ENCODE measurements at places on chromosomes 1 and 21. TPM values are rescaled to one million over a fixed set of nuclear protein-coding genes. Genes with fewer than 3 reads are reported as not detected.

The SPATA46 gene
- 0.13 TPM for polyA plus RNA-seq

The PDE9A gene
- 7.8 TPM for polyA plus RNA-seq

The PLCH2 gene
- polyA plus RNA-seq, result 0.63 TPM

The GPR161 gene
- 10.8 TPM for polyA plus RNA-seq

The DCST1 gene
- polyA plus RNA-seq, result 0.09 TPM

The CD5L gene
- 0.06 TPM for polyA plus RNA-seq

The SCP2 gene
- polyA plus RNA-seq, result 80.1 TPM

The CYP4A11 gene
- not detected for polyA plus RNA-seq

The NT5C1A gene
- 9.0 TPM for polyA plus RNA-seq

The PTGS2 gene
- 1.3 TPM for polyA plus RNA-seq

The TMCO4 gene
- polyA plus RNA-seq, result 3.0 TPM

The VWA5B1 gene
- polyA plus RNA-seq, result 0.13 TPM

The IFI44 gene
- polyA plus RNA-seq, result 6.5 TPM

The PPM1J gene
- polyA plus RNA-seq, result 3.9 TPM

DNA sequence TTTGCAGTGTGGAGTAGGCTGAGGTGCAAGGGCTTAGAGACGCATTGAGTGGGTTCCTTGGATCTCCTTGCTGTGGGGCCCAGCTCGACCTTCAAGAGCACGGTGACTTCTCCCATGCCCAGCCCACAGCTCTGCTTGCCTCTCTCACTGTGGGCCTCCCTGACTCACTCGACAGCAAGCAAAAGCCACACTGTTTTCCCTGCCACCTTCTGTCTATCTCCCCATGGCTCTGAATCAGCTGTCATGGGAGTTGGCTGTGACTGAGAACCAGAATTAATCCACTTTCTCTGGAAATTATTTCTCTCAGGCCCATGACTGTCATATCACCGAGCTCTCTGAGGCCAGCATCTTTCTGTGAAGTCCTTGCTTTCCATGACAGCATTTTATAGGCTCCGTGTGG is 140.7 kb downstream of the NOS1AP start:
- no peak for DNase-seq

GRCh38 chr1:65079941-65080340 is 68.1 kb upstream of the AK4 start:
- DNase-seq, result no peak

DNA sequence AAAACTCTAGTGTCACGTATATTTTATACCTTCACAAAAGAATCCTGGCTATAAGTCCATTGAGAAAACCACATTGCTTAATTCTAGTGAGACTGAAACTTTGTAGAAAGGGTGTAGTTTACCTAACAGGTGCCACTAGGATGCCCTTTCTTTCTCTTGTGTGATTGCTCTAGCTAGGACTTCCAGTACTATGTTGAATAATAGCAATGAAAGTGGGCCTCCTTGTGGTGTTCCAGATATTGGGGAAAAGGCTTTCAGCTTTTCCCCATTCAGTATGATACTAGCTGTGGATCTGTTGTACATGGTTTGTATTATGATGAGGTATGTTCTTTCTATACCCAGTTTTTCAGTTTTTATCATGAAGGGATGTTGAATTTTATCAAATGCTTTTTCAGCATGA is 39.7 kb upstream of the CHODL start:
- no peak for DNase-seq

- DNase-seq, result no peak
Measured at GRCh38 chr1:175208773-175209492, 16.4 kb upstream of the KIAA0040 start.

DNA sequence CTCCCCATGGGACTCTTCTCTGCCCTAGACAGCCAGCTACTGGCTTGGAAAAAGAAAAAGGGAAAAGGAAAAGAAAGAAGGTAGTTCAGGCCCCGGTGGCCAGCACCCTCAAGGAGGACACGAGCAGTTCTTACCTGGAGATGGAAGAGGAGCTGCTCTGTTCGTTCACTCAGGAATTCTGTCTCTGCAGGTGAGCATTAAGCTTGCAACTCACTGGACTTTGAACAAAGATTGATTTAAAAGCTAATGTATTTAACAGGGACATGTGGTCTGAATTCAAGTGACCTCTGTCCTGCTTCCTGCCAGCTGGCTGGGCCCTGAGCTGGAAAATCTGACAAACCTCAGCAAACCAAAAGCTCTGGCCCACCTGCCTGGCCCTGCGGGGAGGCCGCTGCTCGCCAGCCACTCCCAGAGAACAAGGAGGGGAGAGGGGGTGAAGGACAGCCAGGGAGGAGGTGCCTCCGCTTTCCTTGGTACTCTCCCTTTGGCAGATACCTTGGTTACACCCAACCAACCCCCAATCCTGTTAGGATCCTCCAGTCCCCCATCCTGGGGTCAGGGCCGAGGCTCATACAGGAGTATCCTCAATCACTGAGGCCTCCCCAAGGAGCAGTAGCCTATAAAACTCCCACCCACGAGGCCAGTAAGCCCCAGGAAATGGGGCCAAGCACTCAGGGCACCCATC is at the start of gene PDZK1:
Gene PDZK1, minus strand, starts transcription at position 186 of the 685 bp plus-strand sequence. CDS start 19,347 bp downstream, outside the sequence.
- DNase-seq, result no peak

GRCh38 chr21:31634993-31635392 is 24.5 kb upstream of the SOD1 start:
- no peak for DNase-seq

GRCh38 chr1:156657741-156658319 is 15.9 kb downstream of the BCAN start:
- DNase-seq, result no peak

- no peak for DNase-seq
Measured at GRCh38 chr1:67970088-67970487, 80.3 kb downstream of the DIRAS3 start.

GRCh38 chr1:86209346-86209745 is 52.8 kb upstream of the COL24A1 start:
- no peak for DNase-seq

- DNase-seq, result no peak
Measured at GRCh38 chr1:181151378-181152326, 63.2 kb downstream of the IER5 start.

DNA sequence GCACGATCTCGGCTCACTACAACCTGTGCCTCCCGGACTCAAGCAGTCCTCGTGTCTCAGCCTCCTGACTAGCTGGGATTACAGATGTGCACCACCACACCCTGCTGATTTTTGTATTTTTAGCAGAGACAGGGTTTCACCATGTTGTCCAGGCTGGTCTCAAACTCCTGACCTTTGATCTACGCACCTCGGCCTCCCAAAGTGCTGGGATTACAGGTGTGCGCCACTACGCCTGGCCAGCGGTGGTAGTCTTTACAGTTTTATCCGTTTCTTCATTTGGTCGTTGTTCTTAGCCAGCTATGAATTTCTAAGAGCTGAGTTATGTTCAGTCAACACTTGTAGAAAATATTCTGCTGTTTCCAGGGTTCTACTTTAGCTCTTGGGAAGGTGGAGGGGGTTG is 53.3 kb downstream of the AKNAD1 start:
- no peak for DNase-seq

DNA sequence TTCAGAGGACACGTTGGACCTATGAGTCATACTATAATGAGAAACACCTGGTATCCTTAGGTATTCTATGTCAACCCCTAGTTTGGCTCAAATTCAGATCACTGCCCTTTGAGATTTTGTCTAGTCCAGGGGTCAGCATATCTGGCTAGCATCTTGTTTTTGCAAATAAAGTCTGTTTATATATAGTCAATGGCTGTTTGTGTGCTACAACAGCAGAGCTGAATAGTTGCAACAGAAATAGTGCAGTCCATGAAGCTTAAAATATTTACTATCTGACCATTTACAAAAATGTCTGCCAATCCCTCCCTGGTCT is 48.5 kb upstream of the EDEM3 start:
- DNase-seq, result no peak

DNA sequence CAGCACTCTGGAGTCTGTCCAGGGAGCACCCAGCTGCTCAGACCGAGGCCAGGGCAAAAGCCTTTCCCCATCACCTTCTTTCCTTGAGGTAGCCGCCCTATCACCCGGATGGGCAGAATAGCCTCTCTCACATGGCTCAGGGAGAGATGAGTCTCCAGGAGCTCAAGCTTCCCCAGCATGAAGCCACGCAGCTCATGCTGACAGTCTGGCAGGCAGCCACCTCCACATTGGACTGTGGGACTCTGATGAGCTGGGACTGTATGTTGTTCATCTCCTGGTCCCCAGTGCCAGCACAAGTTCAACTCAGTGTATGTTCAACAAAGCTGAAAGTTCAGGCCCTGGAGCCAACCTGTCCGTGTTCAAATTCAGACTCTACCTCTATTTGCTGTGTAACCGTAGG is 75.2 kb upstream of the ZC3H12A start:
- no peak for DNase-seq

- no peak for DNase-seq
Measured at GRCh38 chr1:156167536-156167935, 14.2 kb downstream of the SEMA4A start.

DNA sequence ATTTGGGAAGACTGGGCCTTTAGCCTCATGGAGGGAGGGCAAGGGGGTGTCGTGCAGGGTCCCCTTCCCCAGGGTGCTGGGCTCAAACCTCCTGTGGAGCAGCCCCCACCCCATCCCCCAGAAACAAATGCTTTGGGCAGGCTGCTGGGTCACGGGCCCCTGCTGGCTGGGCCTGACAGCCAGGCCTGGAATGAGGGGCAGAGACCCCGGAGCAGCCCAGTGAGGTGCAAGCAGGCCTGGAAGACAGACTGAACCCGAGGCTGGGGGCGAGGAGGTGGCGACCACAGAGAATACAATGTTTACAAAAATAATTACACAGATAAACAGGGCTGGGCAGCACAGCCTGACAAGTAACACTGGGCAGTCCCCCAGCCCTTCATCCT is 5.3 kb downstream of the CCDC24 start:
- DNase-seq, result no peak

DNA sequence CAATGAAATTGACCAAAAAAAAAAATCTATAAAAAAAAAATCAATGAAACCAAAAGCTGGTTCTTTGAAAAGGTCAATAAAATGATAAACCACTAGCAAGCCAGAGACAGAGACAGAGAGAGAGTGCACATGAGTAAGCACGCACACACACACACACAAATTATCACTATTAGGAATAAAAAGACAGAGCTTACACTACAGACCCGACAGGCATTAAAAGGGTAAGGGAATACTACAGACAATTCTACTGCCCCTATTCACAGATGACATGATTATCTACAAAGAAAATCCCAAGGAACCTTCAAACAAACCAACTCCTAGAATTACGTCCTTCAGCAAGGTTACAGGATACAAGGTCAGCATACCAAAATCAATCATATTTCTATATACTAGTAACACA is 38.6 kb downstream of the TARBP1 start:
- no peak for DNase-seq

- no peak for DNase-seq
Measured at GRCh38 chr21:29825936-29826335, 113.9 kb downstream of the GRIK1 start.

DNA sequence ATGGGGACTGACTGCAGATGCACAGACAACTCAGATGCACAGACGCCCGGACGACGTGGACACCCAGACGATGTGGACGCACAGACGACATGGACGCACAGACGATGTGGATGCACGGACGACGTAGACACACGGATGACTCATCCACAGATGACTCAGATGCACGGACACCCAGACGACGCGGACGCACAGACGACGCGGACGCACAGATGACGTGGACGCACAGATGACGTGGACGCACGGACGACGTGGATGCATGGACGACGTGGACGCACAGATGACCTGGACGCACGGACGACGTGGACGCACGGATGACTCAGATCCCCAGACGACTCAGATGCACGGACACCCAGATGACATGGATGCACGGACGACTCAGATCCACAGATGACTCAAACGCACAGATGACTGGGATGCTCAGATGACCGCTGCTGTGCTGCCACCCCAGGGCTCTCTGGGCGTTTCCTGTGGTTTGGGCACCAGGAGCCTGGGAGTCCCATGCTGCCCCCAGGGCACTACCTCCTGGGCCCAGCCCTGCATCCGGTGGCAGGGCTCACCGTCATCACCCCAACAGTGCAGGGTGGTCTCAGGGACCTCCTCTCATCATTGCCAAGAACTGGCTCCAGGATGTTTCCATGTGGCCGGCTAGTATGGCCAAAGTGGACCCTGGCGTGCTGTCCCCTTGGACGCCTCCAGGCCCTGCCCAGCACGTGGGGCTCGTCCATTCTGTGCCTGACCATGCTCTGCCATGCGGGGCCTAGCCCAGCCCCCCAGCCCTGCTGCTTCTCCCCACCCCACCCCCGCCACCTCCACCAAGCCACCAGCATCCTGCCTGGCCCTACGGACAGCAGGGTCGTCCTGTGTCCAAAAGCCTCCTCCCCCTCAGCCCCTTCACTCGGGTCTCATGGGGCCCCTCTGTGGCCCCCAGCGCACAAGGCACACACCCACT is 14.0 kb downstream of the FAAP20 start:
- DNase-seq, result no peak

- no peak for DNase-seq
Measured at GRCh38 chr1:101371259-101371658, 134.4 kb downstream of the S1PR1 start.

GRCh38 chr1:183039985-183040447 is 16.8 kb downstream of the LAMC1 start:
- DNase-seq, result no peak
